ENCODE measurements at places on chromosomes 12 and 14. TPM values are rescaled to one million over a fixed set of nuclear protein-coding genes. Genes with fewer than 3 reads are reported as not detected.

GAS2L3 gene
- 17.5 TPM for total RNA-seq

PTPN21 gene
- 23.9 TPM for total RNA-seq

FIGNL2 gene
- 1.2 TPM for total RNA-seq

REM2 gene
- total RNA-seq: 0.13 TPM

LALBA gene
- not detected for total RNA-seq

TMPRSS12 gene
- not detected for total RNA-seq

TMTC2 gene
- total RNA-seq: 12.6 TPM

NELL2 gene
- total RNA-seq: 1.5 TPM

MMP17 gene
- 4.0 TPM for total RNA-seq

CLEC9A gene
- total RNA-seq: 0.18 TPM

MGAT2 gene
- total RNA-seq: 32.2 TPM

RITA1 gene
- 12.7 TPM for total RNA-seq

ADAM21 gene
- 0.09 TPM for total RNA-seq

TMEM63C gene
- total RNA-seq: 0.71 TPM

RIMBP2 gene
- 2.0 TPM for total RNA-seq

BEGAIN gene
- 2.0 TPM for total RNA-seq

LIN7A gene
- total RNA-seq: 3.1 TPM

TMEM121 gene
- total RNA-seq: 4.8 TPM

DNA sequence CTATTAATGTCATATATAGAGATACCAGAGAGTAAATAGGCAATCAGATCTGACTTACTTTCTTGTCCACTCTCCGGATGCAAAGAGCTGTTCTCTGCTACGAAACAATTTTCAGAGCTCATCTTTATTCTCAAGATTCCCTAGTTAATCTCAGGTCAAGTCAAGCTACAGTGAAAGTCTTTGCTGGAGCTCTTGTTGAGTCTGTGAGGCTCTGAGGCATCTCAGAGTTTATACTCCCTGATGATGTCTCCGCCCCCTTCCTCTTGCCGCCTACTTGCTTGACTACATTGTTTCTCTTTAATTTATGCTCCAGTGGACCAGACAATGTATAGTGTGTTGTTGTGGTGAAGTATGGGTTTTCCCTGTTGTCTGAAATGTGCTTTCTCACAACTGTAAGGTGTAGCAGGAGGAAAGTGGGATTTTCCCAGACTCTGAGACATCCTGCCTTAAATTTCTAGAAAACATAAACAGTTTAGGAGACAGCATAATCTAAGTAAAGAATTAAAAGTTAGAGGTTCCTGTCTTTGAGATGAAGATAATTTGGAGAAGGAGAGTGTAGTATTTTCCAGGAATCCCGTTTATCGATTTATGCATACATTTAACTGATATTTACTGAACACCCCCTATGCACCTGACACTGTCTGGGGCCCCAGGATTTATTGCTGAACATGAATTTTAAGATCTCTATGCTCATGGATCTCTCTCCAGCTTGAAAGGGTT lies at the start of gene CD69:
TSS of gene CD69 (minus strand) at position 203 of the 720 bp plus-strand sequence. CDS start at position 122, 81 bp downstream.
- DNase-seq: no peak

- DNase-seq: no peak
Observed at GRCh38 chr12:120121766-120122293, 5.3 kb upstream of the RAB35 start.

DNA sequence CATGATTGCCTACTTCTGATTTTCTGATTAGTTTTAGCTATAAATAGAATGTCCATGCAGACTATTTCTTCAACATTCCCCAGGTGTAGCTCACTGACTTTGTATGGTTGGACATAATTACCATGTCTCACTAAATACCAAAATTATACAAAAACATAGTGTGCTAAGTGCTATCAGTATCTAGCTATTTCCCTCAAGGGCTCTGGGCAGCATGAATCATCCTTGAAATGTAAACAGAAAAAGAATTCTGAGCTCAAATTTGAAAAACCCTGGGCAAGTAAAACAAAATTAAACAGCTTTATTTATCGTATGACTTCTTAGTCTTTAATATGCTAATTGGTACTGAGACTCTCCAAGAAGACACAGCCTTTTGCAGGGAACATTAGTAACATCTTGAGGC lies 82.9 kb downstream of the SPATA7 start:
- no peak for DNase-seq

DNA sequence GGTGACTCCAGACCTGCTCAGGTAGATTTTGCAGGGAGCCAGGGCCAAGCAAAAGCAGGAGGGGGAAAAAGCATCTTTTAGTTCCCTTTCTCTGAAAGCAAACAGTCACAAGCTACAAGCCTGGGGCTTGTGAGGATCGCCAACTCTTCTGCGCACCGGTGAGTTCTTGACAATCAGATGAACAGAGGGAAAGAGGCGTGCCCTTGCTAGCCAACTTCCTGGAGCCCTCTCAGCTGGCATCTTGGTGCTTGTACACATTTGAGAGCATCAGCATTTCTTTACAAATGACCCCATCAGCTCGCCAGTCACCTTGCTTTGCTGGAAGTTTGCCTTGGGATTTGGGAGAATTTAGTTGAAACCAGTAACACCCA lies 55.5 kb downstream of the ZNF664 start:
- DNase-seq: no peak

- DNase-seq: no peak
Observed at GRCh38 chr12:90399357-90399756, 555.6 kb downstream of the CCER1 start.

DNA sequence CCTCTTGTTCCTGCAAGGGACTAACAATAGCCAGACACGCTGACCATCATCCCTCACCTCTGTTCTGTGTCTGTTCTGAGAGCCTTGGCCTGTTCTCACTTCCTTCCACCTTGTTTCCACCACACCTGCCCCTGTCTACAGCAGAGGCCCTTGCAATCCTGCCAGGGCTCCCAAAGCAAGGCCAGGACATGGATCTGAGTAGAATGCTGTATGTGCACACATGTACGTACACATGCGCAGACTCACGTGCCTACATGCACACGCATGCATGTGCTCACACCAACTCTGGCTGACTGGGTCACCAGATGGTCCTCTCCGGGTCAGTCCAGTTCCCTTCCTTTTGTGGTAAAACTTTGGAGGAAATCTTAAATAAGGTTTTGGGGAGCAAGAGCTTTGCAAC lies 133.0 kb upstream of the C14orf180 start:
- DNase-seq: no peak

DNA sequence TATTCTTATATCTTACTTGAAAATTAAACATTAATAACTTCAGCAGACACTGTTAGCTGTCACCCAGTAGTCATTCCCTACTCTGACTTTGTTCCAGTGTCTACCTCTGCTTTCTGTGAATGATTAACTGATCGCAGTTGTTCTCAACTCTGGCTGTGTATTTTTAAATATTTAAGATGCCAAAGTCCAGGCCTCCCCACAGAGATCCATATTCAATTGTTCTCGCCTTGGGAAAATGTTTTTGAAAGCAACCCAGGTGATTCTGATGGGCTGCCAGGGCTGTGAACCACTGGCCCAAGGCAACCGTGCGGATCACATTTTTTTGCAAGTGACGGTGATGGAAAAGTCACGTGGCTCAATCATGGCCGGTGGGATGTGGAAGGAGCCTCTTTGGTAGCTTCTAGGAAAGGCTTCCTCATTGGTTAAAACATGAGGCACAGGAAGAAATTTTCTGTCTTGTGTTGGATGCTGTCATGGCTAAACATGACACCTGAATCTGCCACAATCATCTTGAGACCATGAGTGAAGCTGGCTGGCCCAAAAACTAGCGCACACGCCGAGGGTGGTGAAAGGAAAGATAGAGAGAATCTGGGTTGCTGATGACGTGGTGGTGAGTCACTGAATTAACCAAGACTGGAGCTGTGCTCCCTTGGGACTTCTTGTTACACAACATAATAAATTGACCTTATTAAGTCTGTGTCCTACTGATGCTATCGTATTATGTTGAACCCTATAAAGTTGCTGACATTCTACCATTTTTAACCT lies 37.2 kb downstream of the RDH12 start:
- DNase-seq: peak; percentile 24

DNA sequence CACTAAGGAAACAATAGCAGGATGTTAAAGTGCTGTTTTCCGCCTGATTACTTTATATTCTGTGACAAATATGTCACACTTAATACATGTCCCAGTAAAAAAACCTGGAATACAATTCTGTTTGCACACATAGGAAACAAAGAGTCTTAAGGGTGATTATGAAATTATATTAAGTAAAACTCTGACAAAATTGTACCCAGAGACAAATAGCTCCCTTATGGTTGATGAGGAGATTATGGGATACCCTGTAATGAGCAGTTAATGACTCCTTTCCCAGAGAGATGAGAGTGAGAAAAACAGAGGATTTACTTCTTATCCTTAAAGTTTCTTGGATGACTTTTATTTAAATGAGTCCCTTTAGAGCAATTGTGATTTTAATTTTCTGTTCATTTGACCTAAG lies 370.6 kb downstream of the PDZRN4 start:
- peak; percentile 50 for DNase-seq

GRCh38 chr14:45290547-45290946 lies 37.5 kb upstream of the MIS18BP1 start:
- no peak for DNase-seq

- peak; percentile 87 for DNase-seq
Observed at GRCh38 chr12:84692071-84692470, 220.5 kb downstream of the SLC6A15 start.

GRCh38 chr12:100404769-100405407 lies 48.0 kb downstream of the SLC17A8 start:
- DNase-seq: peak; percentile 25

- no peak for DNase-seq
Observed at GRCh38 chr12:56197921-56198635, 8.8 kb upstream of the SMARCC2 start.

DNA sequence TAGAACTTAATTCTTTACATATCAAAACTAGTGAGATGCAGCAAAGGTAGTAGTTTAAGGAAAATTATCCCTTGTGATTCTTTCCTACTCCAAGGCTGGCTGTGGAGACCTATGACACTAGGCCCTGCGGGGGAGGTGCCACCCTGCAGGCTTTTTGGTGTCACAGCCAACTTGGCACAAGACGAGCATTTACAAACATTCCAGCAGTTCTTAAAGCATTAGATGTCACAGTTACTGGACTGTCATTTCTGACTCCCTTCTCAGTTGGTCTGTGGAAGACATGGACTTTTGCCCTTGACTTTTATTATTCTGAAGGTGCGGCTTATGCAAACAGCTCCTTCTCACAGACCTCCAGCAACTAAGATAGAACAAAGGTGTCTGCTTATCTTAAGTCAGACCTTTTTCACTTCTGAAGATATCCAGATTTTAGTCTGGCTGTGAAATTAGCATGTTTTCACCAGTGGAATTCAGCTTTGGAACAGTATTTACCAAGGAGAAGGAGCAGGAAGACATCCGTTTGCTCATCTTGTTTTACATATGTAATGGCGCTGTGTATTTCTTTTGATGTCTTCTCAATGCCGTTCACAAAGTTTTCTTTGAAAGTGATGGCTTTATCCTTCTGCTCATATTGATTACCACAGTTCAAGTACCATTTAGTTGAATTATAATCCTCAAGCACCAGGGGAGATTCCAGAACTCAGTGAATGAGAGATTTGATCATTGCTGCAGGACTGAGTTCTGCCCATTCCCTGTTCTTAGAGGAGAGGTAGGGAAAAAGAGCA lies 17.9 kb downstream of the SRGAP1 start:
- DNase-seq: peak; percentile 21

GRCh38 chr12:124694846-124695497 lies 127.6 kb upstream of the NCOR2 start:
- DNase-seq: peak; percentile 75

DNA sequence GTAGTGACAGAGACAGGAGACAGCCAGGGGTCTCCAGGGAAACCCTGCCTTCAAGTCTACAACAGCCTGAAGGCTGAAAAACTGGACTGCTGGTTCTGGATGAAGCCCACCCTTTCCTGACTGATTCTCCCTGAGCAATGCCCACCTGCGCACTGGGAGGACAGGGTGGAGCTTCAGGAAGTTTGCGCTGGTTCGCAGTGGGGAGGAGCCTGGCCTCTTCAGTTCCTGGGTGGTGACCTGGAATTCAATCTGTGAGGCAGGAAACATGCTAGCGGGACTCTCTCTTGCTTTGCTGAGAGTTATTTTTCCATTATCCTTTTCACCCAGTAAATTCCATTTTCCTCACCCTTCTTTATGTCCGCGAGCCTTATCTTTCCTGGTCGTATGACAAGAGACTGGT lies 600.8 kb downstream of the TRHDE start:
- no peak for DNase-seq

DNA sequence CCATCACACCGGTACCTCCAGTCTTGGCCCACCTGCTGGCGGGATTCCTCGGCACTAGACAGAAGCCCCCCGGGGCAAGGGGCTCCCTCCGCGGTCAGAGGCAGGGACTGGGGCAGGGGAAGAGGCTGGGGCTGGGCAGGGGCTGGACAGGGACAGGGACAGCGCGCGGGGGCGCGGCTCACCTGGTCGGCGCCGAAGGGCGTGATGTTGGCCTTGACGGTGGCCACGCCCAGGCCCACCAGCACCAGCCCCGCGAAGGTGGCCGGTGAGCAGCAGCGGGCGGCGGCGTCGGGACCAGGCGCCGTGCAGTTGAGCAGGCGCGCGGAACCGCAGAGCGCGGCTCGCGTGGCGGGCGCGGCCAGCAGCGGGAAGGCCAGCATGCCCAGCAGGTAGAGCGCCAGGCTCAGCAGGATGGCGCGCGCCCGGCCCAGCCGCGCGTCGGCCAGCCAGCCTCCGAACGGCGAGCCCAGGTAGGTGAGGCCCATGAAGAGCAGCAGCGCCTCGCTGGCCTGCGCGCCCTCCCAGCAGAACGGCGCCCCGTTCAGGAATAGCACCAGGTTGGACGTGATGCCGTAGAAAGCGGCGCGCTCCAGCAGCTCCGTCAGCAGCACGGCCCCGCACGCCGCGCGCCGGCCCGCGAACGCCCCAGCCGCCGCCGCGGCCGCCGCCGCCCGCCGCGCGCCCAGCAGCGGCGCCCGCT lies 392 bp downstream of the SLC15A4 start:
- no peak for DNase-seq

- DNase-seq: no peak
Observed at GRCh38 chr14:30889244-30889594, 14.9 kb downstream of the COCH start.

DNA sequence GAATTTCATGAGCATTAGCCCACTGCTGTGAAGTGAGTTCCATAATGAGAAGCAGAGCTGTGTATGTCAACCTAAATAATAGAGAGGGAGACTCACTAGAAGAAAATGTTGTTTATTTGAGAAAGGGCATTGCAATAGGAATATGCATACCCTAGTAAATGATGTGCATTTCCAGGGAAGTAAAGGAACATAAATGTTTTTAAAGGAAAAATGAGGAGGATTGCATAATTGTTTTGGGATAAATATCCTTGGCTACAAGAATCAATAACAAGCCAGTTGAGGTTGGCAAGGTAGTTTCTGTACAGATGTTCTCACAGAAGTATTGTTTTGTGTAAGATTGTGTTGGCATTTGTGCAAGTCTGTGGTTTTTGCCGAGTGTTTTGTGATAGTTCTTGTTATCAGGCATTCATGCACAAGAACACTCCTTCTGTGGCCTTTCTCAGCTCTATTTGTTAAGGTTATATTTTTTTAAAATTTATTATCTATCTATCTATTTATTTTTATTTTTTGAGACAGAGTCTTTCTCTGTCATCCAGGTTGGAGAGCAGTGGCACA lies 47.1 kb downstream of the EMP1 start:
- DNase-seq: no peak

DNA sequence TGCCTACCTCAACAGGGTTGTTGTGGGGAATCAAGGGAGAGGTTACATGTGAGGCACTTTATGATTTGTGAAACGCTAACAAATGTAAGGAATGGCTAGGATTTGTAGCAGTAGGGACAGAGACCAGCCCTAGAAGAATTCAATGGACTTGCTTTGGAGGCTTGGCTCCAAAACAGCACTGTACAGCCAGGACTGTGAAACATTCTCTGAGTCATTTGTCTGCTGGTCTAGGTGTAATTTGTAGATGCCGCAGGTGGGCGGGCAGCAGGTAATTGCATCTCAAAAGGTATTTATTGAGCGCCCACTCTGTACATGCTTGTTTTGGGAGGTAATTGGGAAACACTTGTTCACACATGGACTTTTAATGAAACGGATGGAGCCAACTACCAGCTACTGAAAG lies 11.4 kb downstream of the SLC7A8 start:
- DNase-seq: no peak
